Karpas-422 (cell line): ENCODE measurements at places on chromosomes 1 and 21. TPM values are rescaled to one million over a fixed set of nuclear protein-coding genes. Genes with fewer than 3 reads are reported as not detected.

The DOCK7 gene
- 0.11 TPM in 1 of 2 replicates, not detected in the other for total RNA-seq

The TRIM67 gene
- total RNA-seq, result not detected in 2 replicates

The PLK3 gene
- total RNA-seq, result 11.8 and 18.2 TPM in 2 replicates

The ERG gene
- not detected in 2 replicates for total RNA-seq

The TCHH gene
- total RNA-seq, result not detected in 2 replicates

The SLAMF9 gene
- not detected in 2 replicates for total RNA-seq

The PALMD gene
- not detected in 2 replicates for total RNA-seq

The FMOD gene
- total RNA-seq, result 2.2 and 3.6 TPM in 2 replicates

The PRDM16 gene
- total RNA-seq, result not detected in 2 replicates

The TMEM200B gene
- total RNA-seq, result not detected in 2 replicates

The SYDE2 gene
- total RNA-seq, result not detected in 2 replicates

The NBPF4 gene
- total RNA-seq, result not detected in 2 replicates

The WLS gene
- total RNA-seq, result not detected in 2 replicates

The GPR25 gene
- not detected in 2 replicates for total RNA-seq

The LORICRIN gene
- total RNA-seq, result not detected in 2 replicates

The RHOU gene
- total RNA-seq, result 0.04 TPM in 1 of 2 replicates, not detected in the other

The FCER1G gene
- total RNA-seq, result not detected in 2 replicates

The ATP1A4 gene
- not detected in 2 replicates for total RNA-seq

The SPATA46 gene
- not detected in 2 replicates for total RNA-seq

The NIBAN1 gene
- total RNA-seq, result 26.1 and 31.2 TPM in 2 replicates

The RPTN gene
- not detected in 2 replicates for total RNA-seq

The DYRK1A gene
- 65.3 and 98.2 TPM in 2 replicates for total RNA-seq

The TEX38 gene
- total RNA-seq, result 0.37 TPM in 1 of 2 replicates, not detected in the other

The RIMKLA gene
- total RNA-seq, result 1.1 and 2.1 TPM in 2 replicates

The SYT2 gene
- not detected in 2 replicates for total RNA-seq

The MSH4 gene
- total RNA-seq, result not detected in 2 replicates

The IPO9 gene
- 19.4 and 22.7 TPM in 2 replicates for total RNA-seq

The FCGR2B gene
- 523 and 581 TPM in 2 replicates for total RNA-seq

The GUCA2B gene
- total RNA-seq, result not detected in 2 replicates

The SLC44A5 gene
- total RNA-seq, result 0.04 TPM in 1 of 2 replicates, not detected in the other

The TMCC2 gene
- 0.89 and 1.3 TPM in 2 replicates for total RNA-seq

The SLC9C2 gene
- total RNA-seq, result not detected in 2 replicates

The KIRREL1 gene
- total RNA-seq, result not detected in 2 replicates

The PLA2G2D gene
- not detected in 2 replicates for total RNA-seq

The CLDN14 gene
- not detected in 2 replicates for total RNA-seq

The FAAH gene
- 1.3 TPM in 1 of 2 replicates, not detected in the other for total RNA-seq
